T-helper 9 cell (primary cell): ENCODE measurements at places on chromosomes 7 and 10.

DNA sequence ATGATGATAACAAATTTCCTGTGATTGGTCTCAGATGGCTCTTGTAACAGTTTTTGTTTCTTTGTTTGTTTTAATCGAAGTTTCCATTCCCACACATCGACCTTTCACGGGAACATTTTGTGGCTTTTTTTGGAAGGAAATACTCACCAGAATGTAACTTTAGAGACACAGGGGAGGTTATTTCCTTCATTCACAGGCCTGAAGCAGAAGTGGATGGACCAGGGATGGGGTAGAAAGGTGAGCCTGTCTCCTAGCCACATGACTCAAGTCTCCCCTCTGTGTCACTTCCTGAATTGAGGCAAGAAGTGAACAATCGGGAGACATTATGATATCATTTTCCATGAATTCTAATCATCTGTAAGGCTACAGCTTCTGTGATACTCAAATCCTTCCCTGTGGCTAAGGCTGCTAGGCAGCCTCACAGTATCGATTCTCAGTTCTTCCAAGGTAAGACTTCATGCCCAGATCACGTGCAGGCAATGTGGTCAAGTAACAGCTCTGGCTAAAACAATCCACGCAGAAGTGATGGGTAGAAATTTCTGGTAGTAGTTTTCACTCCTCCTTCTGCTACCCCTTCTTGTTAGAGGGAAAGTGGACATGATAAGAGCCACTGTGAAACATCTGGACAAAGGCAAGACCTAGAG lies 203.9 kb upstream of the NEBL start:
- DNase-seq = no peak

- DNase-seq = no peak
Measured at GRCh38 chr7:155526225-155526624, 20.1 kb downstream of the CNPY1 start.

DNA sequence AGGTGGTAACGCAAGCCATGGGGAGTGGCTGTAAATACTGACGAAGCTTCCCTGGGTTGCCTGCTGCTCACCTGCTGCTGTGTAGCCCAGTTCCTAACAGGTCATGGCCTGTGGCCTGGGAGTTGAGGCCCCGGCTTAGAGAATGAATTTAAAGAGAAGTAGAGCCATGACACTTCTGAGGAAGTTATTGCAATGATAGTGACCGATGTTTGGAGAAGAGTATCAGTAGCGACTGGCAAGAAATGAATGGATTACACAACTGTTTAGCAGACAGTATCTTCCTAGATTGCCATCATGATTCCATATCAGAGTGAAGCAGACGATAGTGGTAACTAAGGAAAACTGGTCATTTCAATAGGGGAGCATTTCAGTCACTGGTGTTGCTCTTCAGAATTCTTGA lies 249.6 kb downstream of the PLXDC2 start:
- DNase-seq = no peak

DNA sequence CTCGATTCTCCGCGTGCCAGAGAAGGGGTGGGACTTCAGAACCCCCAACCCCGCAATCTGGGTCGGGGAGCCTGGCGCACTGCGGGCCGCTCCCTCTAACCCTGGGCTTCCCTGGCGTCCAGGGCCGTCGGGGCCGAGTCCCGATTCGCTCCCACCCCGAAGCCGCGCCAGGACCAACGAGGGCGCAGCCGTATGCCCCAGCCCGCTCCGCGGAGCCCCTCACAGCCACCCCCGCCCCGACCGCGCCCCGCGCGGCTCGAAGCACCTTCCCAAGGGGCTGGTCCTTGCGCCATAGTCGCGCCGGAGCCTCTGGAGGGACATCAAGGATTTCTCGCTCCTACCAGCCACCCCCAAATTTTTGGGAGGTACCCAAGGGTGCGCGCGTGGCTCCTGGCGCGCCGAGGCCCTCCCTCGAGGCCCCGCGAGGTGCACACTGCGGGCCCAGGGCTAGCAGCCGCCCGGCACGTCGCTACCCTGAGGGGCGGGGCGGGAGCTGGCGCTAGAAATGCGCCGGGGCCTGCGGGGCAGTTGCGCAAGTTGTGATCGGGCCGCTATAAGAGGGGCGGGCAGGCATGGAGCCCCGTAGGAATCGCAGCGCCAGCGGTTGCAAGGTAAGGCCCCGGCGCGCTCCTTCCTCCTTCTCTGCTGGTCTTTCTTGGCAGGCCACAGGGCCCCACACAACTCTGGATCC lies at the start of gene LEP:
Gene LEP, plus strand, starts transcription at position 583 of the 691 bp plus-strand sequence. CDS start 10,741 bp downstream, outside the sequence.
- DNase-seq = no peak

- DNase-seq = no peak
Measured at GRCh38 chr7:52720856-52721255, 314.6 kb upstream of the POM121L12 start.
